ENCODE measurements at places on chromosomes 16 and 17.
A peak's percentile ranks its signal among the peaks of the same experiment; 100 is the strongest.

DNA sequence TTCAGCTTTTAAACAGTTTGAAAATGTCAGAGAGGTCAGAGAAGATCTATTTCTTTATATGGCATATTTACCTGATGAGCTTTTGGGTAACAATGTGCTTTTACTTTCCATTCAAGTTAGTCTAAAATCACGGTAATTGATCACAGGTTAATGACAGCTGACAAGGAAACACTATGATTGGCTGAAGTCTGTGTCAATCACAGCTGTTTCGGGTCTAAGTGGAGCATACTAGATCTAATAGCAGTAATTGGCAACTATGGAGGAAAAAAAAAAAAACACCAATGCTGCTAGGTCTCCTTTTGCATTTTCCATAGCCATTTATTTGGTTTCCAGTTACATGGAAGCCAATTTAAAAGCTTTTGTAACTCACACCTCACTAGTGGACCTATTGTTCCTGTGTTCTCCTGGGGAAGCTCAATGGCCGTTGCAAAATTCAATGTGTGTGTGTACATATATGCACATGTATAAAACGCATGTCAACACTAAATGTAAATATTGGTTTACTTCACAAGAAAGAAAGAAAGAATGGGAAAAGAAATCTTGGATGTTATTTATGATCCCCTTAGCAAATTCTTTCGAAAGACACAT lies 568.3 kb upstream of the ZFHX3 start:
- DNase-seq: no peak

DNA sequence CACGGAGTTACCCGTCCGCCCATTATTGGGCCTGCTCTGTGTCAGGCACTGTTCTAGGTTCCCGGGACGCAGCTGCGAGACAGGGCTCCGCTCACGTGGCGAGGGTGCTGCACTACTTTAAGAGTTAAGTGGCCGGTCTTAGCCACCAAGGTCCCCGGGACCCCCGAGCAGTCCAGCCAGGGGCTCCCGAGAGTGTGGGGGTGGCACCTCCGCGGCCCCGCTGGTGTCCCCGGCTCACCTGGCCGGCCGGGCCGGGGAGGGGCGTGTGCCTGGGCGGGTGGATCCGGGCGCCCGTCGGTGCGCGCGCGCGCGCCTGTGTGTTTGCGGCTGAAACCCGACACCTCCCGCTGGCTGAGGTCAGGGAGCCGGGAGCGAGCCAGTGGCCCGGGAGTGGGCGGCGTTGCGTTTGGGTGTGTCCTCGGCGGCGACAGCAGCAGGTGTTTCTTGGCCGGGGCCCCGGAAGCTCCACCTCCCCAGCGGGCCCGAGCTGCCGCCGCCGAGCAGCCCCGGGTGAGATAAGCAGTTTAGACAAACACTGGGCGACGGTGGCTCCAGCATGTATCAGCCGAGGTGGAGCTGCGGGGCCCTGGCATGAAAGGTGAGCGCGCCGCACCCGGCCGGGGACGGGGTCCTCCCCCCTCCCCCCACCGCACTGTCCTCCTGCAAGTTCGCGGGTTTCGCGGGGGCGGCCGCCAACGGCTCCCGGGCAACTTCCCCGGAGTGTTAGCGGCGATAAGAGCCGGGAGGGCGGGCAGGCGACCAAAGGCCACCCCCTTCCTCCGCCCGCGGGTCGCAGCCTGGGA lies at the start of gene GSE1:
Gene GSE1, plus strand, starts transcription at position 522 of the 803 bp plus-strand sequence. Its CDS starts 70 bp downstream, at position 592.
- DNase-seq: peak; percentile 76

DNA sequence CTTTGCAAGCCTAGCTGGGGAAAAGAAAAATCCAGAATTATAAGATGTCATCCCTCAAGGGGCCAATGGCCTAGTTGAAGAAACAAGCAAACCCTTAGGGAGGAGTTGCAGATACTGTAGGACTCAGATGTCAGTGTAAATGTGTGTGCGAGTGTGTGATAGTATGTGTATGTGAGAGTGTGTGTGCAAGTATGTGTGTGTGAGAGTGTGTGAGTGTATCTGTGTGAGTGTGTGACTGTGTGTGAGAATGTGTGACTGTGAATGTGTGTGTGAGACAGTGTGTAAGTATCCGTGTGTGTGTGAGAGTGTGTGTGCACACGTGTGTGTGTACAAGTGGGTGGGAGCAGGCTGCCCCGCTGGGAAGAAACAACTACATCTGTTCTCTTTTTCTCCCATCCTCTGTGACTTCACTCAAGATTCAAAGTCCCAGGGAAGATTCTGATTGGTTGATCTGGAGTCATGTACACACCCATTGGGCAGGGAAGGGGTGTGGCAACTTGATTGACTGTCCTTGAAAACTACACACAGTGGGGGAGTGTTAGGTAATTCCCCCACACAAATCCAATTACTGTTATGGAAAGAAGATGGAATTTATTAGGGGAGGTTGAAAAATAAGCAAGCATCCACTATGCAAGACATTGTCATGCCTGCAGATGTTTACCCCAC lies 40.7 kb downstream of the IRX3 start:
- no peak for DNase-seq

DNA sequence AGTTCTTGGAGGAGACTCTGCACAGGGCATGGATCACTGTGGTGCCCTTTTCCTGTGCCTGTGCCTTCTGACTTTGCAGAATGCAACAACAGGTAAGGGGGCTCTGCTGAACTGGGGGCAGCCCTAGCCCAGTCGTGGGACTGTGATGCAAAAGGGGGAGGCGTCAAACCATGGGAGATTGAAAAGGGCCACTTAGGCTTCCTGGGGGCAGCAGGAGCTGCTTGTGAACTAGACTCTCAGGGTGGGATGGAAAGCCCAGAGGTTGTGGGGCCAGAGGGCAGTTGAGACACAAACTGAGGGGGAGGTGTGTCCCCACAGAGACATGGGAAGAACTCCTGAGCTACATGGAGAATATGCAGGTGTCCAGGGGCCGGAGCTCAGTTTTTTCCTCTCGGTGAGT lies 19.6 kb downstream of the ADGRG5 start:
- no peak for DNase-seq

DNA sequence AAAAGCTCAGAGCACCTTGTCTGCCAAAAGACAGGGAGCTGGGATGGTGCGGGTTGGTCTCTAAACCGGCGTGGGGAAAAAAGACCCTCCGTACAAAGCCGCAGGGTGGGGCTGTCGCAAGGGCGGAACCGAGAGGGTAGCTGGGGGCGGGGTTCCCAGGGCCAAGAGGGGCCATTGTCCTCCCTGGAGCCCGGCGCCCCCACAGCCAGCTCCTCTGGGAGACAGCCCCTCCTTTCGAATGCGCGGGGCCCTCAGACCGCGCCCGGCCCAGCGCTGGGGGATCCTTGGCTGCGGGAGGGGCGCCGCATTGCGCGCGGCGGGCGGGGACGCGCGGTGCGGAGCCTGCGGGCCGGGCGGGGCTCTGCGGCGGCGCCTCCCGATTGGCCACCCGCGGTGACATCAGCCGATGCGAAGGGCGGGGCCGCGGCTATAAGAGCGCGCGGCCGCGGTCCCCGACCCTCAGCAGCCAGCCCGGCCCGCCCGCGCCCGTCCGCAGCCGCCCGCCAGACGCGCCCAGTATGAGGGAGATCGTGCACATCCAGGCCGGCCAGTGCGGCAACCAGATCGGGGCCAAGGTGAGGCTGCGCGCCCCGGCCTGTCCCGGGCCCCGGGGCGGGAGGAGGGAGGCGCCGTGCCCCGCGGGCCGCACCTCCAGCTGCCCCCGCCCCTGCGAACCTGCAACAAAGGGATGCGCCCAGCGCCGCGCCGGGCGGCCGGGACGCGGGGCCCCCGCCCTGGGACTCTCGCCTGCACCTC lies at the start of gene TUBB3:
Gene TUBB3, plus strand, starts transcription at position 459 of the 756 bp plus-strand sequence. Its CDS starts 60 bp downstream, at position 519.
- peak; percentile 81 for DNase-seq

GRCh38 chr17:71184716-71185115 lies 936.1 kb upstream of the SOX9 start:
- DNase-seq: no peak

GRCh38 chr17:58564971-58565370 lies 50.5 kb upstream of the MTMR4 start:
- no peak for DNase-seq

GRCh38 chr17:70184770-70185169 lies 15.4 kb downstream of the KCNJ2 start:
- no peak for DNase-seq

DNA sequence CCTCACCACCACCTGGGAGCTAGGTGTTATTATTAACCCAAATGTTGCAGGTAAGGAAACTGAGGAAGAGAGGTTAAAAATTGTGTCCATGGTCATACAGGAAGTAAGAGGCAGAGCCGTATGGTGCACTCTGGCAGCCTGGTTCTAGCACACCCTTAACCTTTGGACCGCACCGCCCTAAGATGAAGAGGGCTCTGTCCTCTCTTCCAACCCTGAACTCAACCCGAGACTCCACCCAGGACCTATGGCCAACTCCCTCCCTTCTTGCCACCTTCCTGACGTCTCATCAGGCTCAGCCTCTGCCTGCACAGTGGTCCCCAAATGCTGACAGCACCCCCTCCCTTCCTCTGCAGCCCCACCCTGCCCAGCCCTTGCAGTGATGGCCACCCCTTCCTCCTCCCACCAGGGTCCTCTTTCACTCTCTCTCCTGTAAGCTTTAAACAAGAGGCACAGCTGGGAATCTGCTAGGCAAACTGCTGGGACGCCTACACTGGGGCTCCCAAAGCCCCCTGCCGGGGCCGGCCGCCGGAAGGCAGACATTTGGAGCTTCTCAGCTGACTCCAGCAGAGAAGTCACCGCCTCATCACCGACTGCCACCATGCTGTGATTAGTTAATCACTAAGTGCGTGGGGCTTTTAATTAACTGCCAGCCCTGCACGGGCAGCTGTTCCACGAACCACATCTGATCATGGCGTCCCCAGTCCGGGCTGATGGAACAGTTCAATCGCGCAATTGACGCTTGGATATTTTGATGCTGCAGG lies 16.7 kb upstream of the C16orf78 start:
- DNase-seq: no peak

- DNase-seq: no peak
Observed at GRCh38 chr17:5378566-5379207, 40.8 kb downstream of the NUP88 start.

DNA sequence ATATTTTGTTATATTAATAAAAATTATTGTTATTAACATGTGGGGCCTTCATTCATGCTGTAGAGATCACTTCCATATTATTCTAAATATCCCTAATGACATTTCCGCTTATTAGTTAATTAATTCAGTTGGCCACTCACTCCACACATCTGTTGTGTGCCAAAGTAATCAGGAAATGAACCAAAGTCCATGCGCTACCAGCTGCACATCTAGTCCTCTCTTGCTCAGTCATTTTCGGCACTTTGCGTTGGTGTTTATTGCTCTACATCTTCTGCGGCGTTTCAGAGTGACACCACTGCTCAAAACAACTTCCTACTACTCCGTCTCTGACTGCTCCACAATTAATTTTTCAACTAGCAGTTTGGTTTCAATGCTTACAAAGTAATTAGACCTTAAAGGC lies 101.4 kb upstream of the ZFHX3 start:
- DNase-seq: no peak

DNA sequence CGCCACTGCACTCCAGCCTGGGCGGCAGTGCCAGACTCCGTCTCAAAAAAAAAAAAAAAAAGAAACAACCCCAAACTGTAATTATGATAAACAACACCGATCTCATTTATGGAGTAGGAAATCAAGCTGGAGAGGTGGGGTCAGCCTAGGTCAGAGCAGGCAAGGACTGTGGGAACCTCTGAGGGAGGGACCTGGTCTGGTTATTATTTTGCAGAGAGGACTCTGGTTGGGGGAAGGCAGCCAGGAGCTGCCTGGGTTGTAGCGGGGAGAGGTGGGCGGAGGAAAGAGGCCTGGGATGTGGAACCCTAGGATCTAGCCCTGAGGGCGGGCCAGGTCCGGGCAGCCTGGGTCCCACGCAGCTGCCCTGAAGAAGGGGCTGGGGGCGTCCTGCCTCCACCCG lies 10.9 kb upstream of the HS3ST6 start:
- DNase-seq: no peak

DNA sequence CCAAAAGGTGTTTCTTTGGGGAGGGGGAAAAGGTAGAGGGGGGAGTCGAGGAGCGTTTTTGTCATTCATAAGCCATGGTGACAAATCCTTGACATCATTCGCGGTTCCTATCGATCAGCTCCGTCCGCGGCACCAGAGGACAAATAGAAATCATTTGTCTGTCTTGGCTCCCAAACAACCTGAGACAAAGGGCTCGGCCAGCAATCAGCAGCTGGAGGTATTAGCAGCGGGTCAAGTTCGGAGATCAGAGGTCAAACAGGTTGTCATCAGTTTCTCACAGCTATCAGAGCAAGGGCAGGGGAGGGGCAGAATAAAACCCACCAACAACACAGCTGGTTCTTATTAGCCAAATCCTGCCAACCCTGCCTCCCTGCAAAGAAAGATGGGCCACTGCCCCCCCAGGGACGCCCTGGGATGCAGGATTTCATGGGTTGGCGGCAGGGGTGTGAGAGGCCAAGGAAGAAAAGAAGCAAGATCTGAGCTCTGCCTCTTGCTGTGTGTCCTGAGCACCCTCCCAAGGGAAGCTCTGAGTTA lies 145.3 kb upstream of the LHX1 start:
- no peak for DNase-seq

DNA sequence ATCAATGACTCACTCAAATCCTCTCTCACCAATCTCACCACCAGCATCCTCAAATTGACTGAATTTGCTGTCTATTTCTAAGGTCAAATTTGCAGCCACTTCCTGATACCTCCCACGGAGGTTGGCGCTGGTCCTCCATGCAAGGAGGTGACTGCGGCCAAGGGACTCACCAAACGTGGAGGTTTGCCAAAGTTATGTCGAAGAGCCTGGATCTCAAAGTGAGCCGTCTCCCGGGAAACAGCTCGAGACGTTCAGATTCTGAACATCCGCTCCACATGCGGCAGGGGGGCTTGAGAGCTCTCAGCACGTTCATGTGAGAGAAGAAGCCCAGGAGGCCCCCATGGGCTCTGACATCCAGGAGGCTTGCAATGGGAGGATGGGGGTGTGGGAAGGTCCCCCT lies 22.6 kb downstream of the LGALS3BP start:
- no peak for DNase-seq

- no peak for DNase-seq
Observed at GRCh38 chr17:55482591-55483389, 28.5 kb downstream of the SMIM36 start.

DNA sequence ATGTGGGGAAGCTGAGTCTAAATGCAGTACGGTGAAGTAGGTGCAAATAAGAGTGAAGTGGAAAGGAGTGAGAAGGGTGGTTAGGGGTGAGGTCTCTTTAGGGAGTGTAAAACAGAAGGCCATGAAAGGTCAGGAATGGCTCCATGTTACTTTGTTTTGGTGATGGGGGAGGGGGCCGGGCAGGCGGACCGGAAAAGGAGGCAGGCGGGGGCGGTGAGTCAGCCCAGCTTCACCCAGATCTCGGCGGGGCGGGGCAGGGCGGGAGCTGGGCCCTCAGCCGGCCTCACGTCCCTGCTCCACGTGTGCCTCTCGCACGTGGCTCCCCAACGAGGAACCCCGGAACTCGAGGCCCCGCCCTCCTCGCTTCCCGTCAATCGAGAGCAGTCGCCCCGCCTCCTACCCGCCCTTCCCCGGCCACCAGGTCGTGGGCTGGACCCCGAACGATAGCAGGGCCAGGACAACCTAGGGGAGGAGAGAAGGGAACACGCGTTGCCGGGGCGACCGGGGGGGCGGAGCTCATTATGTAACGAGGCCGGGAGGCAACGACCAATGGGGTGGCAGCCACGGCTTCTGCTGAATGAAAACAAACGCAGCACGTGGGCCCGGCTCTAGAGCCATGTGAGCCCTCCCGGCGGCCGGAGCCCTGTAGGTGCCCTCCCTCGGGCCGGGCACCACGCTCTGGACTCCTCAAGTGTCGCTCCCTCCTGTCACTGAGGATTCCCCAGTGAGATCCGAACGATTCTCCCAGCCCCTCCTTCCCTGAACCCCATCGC lies 1.4 kb downstream of the NR1D1 start:
- peak; percentile 99 for DNase-seq
